ENCODE measurements at places on chromosomes 12 and 14.

- DNase-seq: no peak
Measured at GRCh38 chr14:100147691-100148464, 11.6 kb downstream of the DEGS2 start.

GRCh38 chr12:94566345-94566744, 84.0 kb downstream of the TMCC3 start:
- DNase-seq: no peak

DNA sequence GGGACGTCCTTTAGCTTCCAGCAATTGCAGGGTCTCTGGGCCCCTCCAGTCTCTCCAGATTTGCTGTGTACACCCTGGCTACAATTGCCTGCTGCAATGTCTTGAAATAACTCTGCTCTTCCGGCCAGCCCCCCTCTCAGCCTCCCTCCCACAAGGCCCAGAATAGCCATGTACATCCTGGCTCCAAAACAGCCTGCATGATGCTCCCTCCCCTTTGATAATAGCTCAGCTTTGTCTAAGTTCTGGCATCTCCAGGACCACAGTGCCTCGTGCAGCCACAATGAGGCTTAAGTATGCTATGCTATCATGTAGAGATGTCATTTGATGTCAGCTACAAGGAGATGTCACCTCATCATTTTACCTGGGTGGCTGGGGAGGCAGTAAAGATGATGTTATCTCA, 74.6 kb downstream of the SRRM4 start:
- no peak for DNase-seq

DNA sequence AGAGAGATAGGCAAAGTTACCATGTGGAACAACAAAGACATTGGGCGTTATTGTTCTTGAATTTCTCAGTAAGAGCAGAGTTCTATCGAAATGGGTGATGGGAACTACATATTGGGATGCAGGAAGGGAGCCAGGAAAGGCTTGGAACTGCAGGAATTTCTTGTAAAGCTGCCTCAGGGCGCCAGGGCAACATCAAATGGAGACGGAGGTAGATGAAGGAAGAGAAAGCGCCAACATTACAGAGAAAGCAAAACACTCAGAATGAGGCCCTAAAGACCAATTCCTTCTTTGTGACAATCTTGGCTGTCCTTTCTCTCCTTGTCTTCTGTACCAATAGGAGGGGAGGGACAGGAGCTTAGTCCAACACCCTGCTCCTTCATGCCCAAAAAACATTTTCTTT, 148.4 kb downstream of the RPAP3 start:
- no peak for DNase-seq

- no peak for DNase-seq
Measured at GRCh38 chr14:38856798-38857197, 246.2 kb downstream of the SEC23A start.

DNA sequence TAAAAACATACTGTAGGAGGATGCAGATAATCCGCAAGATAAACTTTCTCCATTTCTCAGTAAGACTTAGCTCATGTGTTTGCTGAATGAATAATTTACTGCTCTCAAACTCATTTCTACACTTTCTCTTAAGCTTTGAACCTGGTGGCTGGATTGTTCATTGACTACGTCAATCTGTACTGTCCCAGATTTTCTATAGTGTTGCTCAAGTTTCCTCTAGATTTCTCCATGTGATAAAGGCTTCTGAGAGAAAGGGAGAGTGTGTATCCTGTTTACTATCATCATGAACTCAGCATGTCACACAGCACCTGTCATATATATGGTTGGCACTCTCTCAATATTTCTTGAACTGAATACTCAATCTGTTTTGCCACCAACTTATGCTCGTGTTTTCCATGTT, 518.0 kb upstream of the TBX3 start:
- no peak for DNase-seq

- no peak for DNase-seq
Measured at GRCh38 chr14:51666826-51667225, 15.1 kb downstream of the FRMD6 start.

DNA sequence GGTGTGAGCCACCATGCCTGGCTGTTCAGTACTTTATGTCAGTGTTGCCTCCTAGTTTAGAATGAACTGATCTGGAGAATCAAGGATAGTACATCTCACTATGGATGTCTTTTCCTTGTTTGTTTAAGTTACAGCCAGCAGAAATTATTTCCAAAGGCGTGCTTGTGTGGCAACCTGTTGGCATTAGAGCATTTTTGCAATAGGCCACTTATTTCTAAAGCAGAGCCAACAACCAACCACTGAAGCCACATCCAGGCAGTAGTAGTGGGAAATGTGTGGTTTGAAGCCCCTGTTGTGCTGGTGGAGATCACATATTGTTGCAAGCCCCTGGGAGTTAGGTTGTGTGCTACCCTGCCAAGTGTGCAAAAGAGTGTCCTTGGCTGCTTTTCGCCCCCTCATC, 3.7 kb downstream of the ANO6 start:
- DNase-seq: no peak

DNA sequence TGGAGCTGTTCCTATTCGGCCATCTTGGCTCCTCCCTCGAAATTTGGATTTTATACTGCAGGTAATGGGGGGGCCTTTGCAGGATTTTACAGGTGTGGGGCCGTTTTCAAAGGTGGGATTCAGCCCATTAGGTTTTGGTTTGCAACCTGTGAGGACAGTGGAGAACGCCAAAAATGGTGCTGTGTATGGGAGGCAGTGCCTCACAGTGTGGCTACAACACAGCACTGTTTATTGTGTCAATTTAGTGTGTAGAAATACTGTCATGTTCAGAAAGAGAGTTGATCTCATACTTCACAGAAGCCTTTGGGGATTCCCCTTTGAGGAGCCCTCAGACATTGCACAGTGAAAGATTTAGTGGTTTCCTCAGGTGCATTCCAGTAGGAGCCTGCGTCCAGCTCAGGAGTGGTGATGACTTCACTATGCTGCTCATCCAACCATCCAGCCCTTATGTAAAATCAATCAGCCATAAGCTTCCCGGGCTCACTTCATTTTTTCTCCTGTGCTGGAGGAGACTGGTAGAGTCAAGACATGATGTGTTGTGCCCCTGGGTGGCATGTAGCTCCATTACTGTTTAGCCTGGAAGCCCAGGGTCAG, 92.7 kb upstream of the PRMT8 start:
- no peak for DNase-seq
